ENCODE measurements at places on chromosomes 6 and 20.

DNA sequence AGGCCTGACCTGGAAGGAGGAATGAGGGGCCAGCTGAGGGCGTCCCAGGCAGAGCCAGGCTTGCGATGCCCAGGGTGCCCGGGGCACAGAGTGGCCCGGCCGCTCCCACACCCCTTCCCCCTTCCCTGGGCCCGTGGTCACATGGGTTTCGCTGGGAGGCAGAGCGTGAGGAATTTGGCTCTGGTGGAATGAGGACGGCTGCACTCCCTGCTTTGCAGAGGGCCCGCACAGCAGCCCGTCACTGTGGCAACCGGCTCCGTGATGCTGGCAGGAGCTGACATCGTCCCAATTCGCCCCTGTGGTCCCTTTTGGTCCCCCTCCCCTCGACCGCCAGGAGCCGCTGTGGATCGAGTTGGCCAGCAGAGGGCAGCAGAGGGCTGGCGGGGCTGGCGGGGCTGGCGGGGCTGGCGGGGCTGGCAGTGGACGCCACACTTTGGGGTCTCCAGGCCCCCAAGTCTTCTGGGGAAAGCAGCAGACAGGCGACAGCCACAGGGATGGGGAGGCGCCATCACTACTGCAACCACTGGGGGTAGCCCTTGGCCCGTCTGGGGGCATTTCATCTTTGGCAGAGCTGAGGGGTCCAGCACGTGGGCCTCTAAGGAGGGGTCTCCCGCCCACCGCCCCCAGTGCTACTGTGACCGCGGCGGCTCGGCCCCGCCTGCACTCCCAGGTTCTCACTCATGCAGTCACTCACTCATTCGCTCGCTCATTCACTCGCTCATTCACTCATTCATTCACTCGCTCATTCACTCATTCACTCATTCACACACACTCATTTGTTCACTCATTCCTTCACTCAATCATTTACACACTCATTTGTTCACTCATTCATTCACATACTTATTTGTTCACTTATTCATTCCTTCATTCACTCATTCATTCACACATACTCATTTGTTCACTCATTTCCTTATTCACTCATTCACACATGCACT, 49.7 kb upstream of the BHLHE23 start:
- peak; percentile 20 for DNase-seq

DNA sequence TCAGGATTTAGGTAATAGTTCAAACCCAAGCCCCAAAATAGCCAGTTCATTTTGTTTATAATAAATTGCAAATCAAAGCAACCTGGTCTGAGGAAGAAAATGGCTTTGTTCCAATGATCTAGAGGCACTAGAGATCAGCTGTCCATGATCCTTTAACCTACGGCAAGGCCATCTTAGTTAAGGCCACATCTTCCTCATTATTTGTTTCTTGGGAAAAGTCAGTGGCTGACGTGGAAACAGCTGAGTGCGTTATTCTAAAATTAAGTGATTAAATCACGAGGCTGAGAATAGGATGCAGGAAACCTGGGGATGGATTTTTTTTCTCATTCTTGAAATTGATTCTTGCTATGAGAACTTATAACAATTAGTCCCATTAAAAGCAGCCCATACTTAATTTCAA, 10.1 kb upstream of the TENT5A start:
- no peak for DNase-seq

DNA sequence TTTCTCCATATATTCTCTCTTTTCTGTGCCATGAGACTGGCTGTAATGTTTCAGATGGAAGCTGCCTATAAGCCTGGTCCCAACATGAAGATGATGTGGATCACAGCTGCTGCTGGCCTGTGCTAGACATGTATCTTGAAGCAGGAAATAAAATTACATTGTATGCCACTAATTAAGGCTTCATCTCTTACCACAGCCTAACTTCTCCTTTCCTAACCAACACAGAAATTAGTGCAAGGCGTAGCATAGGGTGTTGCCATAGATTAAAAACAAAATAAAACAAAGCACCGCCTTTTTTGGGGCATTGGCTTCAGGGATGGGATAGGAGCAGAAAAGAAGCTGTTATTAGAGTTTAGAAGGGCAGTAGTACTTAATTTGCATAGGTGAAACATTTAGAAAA, 4.7 kb upstream of the SLC17A4 start:
- no peak for DNase-seq

- DNase-seq: no peak
Measured at GRCh38 chr20:16018881-16019280, 554.4 kb downstream of the KIF16B start.

DNA sequence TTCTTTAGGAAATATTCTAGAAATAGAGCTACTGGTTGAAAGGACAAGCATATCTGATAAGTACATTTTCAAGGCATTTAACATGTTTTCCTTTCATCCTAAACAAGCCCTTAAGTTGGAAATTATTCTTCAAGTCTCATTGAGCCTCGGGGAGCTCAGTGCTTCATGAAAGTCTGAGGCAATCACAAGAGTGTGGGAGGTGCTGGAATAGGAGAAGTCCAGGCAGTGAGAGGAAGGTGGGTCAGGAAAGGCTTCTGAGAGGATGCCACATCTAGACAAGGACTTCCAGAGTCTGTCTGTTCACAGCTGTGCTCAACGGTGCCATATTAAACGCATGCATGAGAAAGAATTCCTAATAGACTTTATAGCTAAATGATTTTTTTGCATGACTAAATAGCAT, 69.8 kb downstream of the CD83 start:
- no peak for DNase-seq

DNA sequence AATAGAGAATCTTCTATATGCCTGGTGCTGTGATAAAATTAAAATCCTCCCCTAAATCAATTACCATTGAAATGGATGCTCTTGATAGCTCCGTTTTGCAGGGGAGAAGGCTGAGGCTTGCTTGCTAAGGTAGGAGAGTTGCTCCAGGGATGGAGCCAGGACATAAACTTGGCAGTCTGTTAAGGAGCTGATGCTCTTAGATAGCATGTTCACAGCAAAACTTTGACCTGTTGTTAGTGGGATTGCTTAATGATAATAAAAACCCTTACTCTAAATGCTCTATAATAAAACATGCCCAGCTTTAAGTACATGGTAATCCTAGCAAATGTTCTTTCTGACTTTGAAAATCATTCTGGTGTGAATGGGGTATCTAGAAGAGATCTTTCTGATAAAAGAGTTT, 228.4 kb upstream of the JAG1 start:
- DNase-seq: no peak

DNA sequence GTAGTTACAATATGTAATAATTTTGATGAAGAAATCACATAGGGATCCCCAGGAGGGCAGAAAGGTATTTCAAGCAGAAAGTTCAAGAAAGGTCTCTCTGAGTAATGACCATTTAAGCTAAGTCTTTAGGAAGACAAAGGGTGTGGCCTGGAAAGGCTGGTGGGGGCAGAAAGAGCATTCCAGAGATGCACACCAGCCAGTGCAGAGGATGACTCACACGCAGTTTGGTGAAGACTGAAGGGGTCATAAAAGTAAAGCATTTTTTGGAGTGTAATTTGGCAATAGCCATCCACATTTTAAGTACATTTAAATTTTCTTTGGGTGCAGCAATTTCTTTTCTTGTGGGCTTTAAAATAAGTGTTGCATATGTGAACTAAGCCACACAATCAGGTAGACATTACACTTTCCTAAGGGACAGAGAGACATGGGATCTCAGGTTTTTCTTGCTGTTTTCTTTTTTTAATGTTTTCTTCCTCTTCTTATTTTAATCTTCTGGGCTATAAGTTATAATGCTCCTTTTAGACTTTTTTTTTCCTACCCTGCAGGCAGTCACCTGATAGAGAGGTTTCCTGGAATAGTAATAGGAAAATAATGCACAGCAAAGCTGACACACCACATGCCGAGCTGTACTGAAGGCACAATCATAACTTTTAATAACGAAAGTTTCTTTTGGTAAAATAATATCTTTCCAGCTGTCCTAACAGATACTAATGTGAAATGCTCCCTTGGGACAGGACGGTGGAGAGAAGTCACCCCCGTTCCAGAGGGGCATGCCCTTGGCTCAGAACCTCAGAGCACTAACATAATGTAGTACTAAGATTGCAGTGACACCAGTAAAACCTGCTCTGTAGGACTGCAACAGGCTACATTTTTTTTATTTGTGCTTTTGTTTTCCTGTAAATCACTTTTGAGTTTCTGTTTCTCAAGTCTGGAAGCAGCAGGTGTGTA, 49.6 kb upstream of the PTPRK start:
- no peak for DNase-seq

DNA sequence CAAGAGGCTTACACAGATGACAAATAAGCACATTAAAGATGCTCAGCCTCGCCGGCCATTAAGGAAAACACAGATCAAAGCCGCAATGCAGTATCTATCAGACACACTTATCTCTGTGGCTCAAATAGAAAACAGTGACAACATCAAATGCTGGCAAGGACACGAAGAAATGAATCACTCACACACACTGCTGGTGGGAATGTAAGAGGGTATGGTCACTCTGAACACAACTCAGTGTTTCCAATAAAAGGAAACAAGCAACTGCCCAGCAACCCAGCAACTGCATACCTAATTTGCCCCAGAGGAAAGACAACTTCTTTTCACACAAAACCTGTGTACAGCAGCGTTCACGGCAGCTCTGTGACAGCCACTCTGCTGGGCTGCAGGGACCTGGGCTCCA, 155.8 kb downstream of the WDR27 start:
- DNase-seq: no peak

DNA sequence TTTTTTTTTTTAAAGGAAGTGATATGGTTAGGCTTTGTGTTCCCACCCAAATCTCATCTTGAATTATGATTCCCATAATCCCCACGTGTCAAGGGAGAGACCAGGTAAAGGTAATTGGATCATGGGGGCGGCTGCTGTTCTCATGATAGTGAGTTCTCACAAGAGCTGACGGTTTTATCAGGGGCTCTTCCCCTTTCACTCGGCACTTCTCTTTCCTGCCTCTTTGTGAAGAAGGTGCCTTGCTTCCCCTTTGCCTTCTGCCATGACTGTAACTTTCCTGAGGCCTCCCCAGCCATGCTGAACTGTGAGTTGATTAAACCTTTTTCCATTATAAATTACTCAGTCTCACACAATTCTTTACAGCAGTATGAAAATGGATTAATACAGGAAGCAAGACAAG, 64.3 kb downstream of the ZFP64 start:
- no peak for DNase-seq

- no peak for DNase-seq
Measured at GRCh38 chr20:18571578-18571977, 4.3 kb downstream of the SMIM26 start.

DNA sequence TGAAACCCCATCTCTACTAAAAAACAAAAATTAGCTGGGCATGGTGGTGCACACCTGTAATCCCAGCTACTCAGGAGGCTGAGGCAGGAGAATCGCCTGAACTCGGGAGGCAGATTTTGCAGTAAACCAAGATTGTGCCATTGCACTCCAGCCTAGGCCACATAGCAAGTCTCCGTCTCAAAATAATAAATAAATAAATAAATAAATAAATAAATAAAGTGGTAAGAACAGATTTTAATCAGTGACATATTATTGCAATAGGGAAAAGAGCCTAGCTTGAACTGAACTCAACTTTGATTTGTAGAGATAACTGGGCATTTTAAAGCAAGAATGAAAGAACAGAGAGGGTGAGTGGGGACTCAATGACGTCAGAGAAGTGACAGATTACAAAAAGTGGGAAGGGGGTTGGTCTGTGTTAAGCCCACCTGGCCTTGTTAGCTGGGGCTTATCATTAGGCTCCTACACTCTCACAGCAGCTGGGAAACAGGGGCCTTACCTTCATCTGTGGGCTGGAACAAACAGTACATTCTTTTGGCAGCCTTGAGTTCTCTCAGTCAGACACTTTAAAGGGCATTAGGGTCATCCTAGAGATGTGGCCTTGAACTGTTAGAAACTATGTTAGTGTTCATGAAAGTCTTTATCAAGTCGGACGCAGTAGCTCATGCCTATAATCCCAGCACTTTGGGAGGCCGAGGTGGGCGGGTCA, 24.5 kb upstream of the KIFC1 start:
- DNase-seq: no peak

DNA sequence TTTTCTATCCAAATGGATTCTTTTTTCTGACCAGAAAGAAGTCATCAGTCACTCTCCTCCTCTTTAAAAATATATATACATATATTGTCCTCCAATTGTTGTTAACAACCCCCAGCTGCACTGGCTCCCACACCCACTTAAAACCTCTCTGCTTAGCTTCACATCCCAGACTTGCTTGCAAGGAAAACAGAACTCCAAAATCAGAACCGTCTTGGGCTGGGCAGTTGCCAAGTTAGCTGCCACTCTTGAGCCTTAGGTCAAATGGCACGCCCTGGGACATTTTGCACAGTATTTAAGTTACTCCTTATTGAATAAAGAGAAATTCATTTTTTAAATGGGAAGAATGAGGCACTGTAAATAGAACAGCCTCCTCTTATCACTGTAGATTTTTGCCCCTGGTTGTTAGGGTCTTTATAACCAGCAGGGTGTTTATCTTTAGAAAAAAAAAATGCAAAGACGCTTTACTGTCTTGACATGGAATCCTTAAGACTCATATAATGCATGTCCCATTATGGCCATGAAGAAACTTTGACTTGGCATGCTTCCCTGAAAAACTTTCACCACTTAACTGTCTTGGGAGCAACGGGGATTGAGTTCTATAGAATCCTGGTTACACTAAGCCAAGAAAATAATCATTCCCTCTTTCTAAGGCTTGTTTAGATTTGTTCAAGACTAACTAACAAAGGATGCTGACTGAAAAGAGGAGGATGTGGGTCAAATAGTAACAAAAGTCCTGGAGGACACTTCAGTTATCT, 204.5 kb downstream of the ISM1 start:
- DNase-seq: no peak

GRCh38 chr20:54113566-54113965, 43.2 kb upstream of the BCAS1 start:
- no peak for DNase-seq

DNA sequence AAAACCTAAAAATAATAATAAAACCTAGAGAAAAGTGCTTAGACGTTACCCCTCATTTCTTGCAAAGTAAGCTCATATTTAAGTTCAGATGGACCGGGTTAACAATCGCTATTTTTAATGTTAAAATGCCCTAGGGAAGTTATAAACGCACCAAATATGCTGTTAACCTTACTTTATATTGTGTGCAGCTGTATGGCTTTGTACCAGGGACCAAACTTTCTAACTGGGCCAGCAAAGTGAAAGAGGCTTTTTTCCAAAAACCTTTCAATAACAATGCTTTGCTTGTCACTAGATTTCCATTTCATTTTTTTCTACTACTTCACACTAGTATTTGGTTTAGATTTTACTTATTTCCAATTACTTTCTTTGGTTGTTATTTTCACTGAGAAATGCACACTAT, 248.5 kb downstream of the FOXC1 start:
- DNase-seq: no peak

- no peak for DNase-seq
Measured at GRCh38 chr6:125865015-125865414, 74.3 kb downstream of the NCOA7 start.

DNA sequence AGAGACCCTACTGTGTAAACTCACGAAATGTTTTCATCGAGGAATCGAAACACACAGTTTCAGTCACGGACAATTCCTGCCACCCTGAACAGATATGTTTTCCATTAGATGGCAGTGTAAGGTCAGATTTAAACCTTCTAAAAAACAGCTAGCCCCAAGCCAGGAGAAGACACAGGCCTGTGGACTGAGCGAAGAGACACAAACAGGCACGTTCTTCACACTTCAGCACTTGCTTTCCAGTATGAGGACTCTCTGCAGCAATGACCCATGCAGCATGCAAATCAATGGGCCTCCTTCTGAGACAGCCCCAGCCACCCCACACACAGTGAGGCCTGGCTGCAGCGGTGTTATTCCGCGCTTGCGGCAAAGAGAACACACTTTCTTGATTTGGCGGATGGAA, 31.9 kb downstream of the HUS1B start:
- DNase-seq: no peak

GRCh38 chr6:150163970-150164369, 21.1 kb downstream of the PPP1R14C start:
- no peak for DNase-seq

Measured in stimulated activated CD4-positive, alpha-beta T cell treated with anti-CD3 and anti-CD28 coated beads, Interleukin-1b, Interleukin-23, amount 100 ng/mL, for 1 hour (primary cell).